ENCODE measurements at places on chromosomes 1 and 21. TPM values are rescaled to one million over a fixed set of nuclear protein-coding genes. Genes with fewer than 3 reads are reported as not detected.
A peak's percentile ranks its signal among the peaks of the same experiment; 100 is the strongest.

DNA sequence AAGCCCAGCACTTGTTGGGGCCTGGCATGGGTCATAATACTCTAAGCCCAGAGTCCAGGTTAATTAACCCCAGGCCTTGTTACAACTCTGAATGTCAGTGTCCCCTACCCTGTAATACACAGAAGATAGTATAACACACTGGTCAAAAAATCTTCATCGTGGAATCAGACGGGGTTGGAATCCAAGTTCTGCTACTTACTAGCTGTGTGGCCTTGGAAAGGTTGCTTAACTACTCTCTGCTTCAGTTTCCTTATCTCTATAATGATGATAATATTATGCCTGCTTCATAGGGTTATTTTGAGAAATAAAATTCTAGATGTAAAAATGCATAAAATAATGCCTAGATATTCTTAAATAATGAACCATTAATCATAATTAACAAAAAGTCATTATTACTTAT, 77.8 kb upstream of the CTTNBP2NL start:
- no peak for DNase-seq

GRCh38 chr1:193368302-193368701, 181.9 kb upstream of the B3GALT2 start:
- peak; percentile 22 for DNase-seq

DNA sequence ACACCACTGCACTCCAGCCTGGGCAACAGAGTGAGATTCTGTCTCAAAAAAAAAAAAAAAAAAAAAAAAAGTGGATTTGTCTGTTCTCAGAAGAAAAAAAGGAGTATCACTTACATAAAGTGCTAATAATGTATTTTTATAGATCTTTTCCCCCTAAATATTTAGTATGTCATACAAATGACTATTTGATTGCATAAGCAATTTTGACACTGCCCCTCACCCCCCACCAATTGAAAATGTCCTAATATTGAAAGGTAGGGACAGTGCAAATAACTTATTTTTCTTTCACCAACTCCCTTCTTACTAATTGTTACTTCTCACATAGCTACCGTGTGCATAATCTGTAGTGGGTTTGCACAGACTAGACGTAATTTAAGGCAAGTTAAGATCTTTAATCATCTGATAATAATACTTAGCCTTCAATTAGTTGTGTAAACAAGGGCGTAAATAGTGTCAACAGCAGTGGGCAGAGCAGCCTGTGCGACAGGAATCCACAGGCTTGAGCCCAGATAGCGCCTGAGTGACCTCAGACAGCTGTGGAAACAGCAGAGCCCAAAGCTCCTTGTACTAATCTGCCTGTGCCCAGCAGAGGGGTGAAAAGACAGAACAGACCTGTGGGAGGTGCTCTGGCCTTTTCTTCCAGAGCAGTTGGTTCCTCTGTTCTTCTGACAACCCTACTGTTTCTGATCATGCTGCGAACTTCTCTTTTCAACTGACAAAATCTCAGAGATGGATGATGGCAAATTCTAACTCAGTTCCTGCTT, 4.5 kb upstream of the IER5 start:
- peak; percentile 67 for DNase-seq

- peak; percentile 43 for DNase-seq
Observed at GRCh38 chr1:78645723-78646122, 3.9 kb upstream of the IFI44 start.

GRCh38 chr21:38619992-38620479, 121.8 kb upstream of the ERG start:
- DNase-seq: no peak

DNA sequence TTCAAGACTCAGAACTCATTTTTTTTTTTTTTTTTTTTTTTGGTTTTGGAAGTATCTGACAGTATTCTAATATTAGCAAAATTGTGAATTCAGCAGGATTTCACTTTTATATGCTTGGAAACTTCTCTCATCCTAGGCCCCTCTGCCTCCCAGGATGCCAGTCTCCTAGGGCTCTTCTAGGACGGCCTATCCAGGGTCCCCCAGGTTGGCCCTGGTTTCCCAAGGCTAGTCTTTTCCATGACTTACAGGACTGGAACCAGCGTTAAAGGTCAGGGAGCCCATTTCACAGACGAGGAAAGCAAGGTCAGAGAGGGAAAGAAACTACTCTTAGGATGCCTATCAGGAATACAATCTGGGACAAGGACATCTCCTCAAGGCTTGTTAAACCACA, 412.5 kb downstream of the PTPRU start:
- DNase-seq: no peak

- DNase-seq: no peak
Observed at GRCh38 chr1:27350663-27351540, 9.1 kb downstream of the SYTL1 start.

DNA sequence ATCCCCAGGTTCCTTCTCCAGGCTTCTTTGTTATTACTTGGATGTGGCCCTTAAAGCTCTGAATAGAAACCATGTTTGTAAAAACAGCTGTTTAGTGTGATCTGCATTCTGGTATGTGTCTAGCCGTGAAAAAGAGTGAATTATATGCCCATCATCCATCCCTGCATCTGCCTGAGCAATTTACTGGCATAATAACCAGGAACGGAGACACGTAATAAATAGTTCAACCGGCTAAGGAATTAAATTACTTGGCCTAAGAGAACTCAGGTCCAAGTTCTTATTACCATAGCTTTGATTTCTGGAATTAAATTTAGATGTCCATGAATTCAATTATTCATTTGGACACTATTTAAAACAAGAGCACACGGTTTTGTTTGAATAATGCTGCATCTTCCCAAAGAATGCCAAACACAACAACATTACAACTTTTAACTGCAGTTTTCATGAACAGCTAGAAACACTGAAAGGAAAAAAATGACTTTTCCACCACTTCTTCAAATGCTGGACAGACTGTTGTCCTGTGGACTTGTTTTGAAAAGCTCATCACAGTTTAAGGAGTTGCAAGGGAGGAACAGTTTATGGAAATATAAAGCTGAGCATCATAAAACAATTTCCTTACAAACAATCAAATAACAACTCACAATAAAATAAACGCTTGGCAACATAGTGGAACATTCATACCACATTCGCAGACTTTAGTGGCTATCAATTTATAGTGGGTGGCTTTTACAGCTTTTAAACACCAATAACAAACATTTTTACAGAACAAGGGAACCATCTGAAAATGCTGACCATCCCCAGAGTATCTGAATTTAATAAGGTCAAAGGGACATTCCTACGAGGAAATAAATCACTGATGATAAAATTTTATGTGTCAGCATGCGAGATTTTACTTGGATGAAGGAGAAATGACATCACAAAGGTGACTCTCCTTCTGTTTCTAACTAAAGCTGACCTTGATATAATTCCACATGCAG, 144.7 kb downstream of the APP start:
- DNase-seq: no peak

DNA sequence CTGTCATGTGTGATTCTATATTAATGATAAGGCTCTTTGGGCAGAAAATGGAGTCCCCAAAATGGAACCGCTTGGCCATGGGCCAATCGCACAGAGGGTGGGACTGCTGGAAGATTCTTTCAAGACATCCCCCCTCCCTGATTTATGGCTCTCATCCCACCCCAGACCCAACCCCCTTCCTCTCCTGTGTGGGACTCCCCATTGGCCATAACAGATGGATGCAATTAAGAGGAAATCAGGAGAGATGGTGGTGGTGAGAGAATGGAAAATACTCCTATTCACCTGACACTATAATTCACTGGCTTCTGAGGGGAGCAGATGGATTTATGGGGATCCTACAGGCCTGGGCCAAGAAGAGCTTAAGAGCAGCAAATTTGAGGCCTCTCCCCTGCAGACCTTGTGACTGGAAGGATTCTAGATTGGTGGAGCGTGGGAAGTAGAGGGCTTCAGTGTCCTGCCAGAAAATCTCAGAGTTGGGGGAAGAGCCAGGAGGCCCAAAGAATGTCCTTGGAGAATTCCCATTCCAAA, 1.7 kb downstream of the IGFN1 start:
- DNase-seq: no peak

DNA sequence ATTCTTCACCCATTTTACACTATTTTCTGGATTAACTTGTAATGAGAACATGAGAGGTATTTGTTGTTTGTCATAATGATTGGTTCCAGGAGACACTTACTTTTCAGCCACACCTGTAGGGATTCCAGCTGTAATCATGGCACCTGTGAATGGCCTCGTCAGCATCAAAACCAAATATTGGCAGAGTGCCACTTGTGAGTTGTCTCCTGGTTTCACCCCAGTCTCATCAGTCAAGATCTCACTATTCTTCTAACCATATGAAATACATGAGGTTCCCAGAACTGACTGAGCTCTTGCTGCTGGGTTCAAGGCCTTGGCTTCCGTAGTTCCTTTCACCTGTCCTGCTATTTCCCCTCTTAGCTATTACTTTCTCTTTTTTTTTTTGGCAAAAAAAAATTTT, 246.6 kb upstream of the ADGRL2 start:
- DNase-seq: no peak

DNA sequence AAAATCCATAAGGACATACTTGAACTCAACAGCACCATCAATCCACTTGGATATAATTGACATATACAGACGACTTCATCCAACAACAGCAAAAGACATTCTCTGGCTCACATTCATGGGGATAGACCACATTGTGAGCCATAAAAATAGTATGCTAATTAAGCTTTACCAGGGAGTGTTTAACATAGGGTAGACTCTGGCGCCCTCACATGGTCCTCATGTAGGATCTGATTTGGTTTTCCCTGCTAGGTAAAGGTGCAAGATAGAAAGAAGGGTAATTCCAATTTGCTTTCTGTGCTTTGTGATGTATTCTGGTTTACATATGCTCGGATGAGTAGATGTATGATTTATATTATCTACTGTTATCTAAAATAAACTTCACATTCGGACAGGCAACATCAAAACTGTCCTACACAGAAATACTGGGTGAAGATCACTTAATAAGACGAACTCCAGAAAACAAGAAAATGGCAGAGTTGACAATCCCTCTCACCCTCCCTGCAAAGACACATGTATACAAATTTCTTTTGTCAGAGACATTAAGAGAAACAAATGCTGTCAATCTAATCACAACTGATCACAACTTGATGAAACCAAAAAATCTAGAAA, 27.7 kb downstream of the CR1L start:
- no peak for DNase-seq

- DNase-seq: no peak
Observed at GRCh38 chr1:78676993-78677392, 27.4 kb downstream of the IFI44 start.

GRCh38 chr1:37239225-37239740, 205.0 kb upstream of the GRIK3 start:
- no peak for DNase-seq

DNA sequence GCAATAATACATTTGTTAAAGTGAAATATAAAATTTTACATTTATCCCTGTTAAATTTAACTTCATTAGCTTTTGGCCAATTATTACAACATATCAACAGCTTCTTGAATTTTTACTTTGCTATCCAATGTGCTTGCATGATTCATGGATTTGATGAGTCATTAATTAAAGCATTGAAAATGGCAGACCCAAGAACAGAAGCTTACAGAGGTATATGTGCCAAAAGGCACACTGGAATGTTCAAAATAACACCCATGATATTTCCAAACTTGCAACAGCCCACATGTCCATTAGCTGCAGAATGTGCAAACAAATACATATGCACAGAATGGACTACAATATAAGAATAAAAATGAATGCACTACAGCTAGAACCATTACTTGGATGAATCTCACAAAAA, 76.4 kb upstream of the MAN1A2 start:
- DNase-seq: no peak

DNA sequence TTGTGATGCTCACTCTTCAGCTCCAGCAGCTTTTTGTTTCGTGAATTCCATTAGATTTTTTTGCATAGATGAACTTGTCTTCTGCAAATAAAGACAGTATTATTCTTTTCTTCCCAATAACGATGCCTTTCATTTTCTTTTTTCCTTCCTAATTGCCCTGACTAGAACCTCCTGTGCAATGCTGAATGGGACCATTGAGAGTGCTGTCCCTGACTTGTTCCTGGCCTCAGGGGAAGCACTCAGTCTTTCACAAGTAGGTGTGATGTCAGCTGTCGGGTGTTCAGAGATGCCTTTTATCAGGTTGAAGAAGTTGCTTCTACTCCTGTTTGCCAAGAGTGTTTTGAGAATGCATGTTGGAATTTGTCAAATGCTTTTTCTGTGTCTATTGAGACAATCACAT, 64.3 kb upstream of the ADARB1 start:
- DNase-seq: no peak

GRCh38 chr1:223189903-223190724, 47.1 kb upstream of the TLR5 start:
- peak; percentile 33 for DNase-seq

GRCh38 chr1:3541465-3541864, 69.8 kb downstream of the MEGF6 start:
- no peak for DNase-seq

DNA sequence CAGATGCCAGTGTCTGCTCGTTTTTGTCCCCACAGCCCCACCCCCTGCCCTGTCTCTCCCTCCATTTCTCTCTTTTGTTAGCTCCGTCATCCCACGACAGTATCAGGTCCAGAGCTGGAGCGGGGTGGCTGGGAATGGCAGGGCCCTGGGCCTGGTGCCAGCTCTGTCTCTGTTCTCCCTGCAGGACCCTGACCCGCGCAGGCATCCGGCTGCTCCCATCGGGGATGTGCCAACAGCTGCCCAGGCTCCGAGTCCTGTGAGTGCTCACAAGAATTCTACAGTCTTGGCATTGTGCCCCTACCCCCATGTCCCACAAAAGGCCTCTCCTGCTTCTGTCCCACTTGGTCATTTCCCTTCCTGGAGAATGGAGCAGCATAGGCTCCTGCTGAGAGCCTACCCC, 37.4 kb downstream of the UBE2T start:
- no peak for DNase-seq

DNA sequence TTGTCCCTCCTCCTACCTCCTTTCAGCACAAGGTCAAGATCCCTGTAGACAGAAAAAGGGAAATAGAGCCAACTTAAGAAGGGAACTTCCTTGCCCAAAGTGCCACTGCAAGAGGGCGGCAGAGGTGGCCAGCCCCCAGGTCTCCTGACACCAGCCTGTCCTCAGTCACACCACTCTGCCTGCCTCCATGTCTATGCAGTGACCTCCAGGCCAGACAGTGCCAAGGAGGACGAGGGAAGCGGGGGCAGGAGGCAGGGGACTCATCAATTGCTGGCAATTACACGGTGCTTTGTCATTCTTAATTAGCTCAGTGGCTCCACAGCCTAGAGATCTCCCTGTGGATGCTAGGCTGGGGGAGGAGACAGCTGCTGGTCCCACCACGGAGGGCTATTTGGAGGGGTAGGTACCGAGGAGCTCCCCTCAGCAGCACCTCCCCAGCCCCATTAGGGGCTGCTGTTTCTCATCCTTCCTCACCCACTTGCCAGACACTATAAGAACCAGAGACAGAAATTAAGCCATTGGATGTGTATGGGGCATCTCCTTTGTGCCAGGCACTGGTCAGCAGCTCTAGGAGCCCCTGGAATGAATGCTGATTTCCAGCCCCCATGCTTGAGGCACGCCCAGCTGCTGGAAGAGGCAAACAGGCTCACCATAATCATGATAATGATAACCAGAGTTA, 6.1 kb upstream of the LDLRAP1 start:
- DNase-seq: no peak

- no peak for DNase-seq
Observed at GRCh38 chr1:38246955-38247952, 200.7 kb upstream of the POU3F1 start.

GRCh38 chr1:7257225-7257624, 472.0 kb downstream of the CAMTA1 start:
- no peak for DNase-seq

Gene KLF17
- total RNA-seq: not detected

Gene FAM151A
- total RNA-seq: not detected

Gene CCDC24
- total RNA-seq: 1.5 TPM

Gene SLAMF9
- total RNA-seq: not detected

Gene SLC19A1
- 9.8 TPM for total RNA-seq

Measured in CD4-positive, alpha-beta memory T cell (primary cell).